ENCODE measurements at places on chromosomes 1 and 21. TPM values are rescaled to one million over a fixed set of nuclear protein-coding genes. Genes with fewer than 3 reads are reported as not detected.

- peak; percentile 28 for DNase-seq
Observed at GRCh38 chr1:45304311-45305081, 22.2 kb upstream of the HPDL start.

GRCh38 chr1:236000781-236001180 lies 64.1 kb downstream of the NID1 start:
- DNase-seq = no peak

DNA sequence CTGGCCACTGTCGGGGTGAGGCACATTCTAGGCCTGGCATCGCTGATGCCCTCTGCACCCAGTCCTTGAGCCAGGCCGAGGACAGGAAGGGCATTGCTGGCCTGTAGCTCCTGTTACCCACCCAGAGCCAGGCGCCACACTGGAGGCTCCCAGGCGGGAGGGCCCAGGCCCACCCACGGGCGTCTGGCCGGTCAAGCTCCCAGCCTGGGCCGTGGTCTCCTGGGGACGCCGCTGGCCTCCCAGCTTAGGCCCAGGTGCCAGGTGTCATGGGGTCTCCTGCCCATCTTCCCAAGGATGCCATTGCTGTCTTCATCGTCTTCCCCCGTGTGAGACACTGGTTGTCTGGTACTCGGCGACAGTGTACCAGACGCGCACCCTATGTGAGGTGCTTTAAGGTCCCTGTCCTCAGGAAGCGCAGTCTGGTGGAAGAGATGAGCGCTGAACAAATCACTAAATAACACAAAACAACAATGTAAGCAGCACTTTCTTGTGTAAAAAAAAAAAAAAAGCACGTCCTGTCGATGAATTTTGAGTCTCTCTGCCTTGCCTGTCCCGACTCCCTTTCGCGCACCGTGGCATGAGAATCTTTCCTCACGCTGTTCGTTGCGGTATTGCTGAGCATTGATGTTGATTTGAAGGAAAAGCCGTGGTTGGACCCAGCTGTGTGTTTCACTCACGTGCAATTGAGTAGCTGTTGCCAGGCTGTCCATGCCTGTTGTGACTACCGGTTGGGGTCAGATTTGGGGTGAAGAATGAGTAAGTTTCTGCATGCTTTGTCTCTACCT lies 27.0 kb upstream of the TRAPPC10 start:
- no peak for DNase-seq

DNA sequence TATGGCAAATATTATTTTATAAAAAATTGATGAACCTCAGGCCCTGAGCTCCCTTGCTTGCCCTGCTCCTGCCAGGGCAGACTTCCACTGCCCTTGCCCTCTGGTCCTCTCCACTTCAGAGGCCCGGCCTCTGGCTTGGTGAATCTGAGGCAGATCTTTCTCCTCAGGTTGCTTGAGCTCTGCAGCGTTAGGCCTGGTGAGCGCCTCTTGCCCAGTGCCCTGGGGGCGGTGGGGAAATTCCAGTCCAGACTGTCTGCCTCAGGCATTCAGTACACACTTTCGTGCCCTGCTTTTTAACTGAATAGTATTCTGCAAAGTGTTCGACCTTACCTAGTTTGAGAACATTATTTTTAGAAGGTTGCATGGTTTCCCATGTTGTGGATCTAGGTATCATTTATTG lies 98.2 kb downstream of the PCBP3 start:
- DNase-seq = no peak

- no peak for DNase-seq
Observed at GRCh38 chr1:206895325-206895724, 1.9 kb upstream of the IL24 start.

DNA sequence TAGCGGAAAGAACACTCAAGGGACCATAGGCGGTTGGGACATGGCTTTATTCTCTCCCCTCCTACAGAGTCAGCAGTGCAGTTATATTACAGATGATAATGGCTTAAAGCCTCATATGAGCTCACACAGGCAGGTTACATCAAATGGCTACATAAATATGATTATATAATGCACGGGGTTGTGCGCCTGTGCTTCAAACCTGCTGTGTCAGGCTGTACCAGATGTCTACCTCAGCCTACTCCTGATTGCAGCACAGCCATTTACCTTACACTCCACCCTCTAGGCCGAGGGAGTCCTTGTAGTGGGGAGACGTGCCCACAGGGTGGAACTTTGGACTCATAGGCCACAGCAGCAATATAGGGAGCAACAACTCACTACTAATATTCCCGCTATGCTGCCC lies 16.4 kb upstream of the TBX19 start:
- DNase-seq = no peak

DNA sequence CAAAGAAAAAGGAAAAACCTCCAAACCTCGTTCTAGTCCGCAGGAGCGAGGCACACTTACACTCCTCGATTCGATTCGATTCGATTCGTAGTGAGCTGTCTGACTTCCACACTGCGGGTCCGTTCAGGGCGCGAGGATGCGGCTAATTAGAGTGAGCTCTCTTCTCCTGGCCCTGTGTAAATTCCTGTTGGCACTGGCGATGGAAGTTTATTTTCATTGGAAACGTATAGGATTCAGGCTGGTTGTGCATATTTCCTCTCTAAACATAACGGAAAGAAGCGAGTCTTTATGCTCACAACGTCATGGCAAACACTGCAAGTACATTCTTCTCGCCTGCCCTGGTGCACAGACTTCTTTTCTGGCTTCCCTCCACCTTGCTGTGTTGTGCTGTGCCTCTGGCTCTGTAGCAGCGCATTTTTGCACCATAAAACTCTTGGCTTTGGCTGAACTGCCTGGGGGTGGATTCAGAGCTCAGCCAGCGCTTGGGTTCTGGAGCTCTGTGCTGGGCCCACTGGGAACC lies 2.7 kb downstream of the HUNK start:
- DNase-seq = no peak

DNA sequence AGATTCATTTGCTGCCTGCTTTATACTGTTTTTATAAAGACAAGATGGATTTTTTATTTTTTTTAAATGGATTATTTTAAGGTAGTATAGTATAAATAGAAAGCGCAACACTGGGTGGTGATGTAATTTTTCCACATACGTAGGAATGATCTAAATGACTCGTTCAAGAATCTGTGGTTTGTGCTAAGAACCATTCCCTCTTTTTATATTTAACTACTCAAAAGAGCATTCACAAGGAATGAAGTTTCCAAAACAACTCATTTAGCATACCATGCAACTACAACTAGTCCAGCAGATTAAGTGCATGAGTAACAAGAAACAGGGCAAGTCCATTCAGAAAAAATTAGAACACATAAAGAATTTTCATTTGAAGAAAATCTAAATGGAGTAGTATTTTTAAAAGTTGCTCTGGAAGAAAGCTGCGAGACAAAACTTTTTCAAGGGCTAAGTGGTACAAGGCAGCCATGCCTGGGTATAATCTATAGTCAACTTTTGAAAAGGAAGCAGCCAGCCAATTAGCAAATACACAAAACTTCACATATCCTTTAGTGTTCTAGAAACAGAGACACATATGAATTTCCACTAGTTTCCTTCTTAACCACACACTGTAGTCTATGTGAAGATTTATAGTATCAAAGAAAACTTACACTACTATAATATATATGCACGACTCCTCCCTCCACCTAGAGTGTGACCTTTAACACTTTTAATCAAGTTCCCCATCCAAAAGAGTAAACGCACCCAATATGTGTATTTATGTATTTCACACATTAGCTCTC lies 23.4 kb downstream of the GTF2B start:
- peak; percentile 62 for DNase-seq

DNA sequence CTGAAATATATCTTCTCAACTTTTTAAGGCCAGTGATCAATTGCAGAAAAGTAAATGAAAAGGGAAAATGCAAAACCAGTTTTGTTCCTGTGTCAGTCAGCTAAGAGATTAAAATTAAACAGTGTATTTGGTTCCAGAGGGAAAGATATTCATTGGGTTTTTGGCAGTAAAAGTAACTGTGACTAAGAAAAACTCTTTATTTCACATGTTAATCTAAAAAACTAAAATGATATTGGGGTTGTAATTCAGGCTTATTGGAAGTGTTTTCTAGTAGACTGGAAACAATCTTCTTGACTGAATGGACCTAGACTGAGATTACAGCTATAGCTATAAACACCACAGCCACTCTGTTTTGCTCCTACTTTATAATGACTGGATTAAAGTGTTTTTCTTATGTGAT lies 413.9 kb downstream of the ADGRL2 start:
- no peak for DNase-seq

GRCh38 chr1:81802707-81803430 lies 2.1 kb downstream of the ADGRL2 start:
- peak; percentile 82 for DNase-seq

DNA sequence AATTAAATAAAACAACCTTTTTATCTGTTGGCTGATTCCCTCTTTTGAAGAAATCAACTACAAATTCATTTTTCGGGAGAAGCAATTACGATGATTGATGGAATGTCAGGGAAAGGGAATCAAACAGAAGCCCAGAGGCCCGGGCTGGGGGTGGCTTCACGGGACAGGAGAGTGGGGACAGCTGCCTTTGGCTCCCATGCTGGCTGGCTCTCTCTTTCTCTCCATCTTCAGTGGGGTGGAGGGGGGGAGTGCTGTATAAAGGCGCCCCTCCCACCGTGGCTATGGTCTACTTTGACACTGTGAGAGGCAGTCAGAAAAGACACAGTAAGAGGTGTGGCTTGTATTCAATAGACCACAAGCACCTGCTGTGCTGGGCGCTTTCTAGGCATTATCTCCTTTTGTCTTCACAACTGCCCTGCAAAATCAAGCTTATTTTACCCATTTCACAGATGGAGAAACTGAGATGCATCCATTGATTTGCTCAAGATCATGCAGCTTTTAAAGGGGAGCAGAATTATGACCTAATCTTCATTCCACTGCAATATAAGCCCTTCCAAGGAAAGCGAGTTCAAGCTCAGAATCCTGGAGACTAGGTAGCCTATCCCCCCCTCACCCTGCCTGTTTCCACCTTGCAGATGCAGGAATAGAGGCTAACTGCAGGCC lies 92.9 kb downstream of the GRIK3 start:
- no peak for DNase-seq

DNA sequence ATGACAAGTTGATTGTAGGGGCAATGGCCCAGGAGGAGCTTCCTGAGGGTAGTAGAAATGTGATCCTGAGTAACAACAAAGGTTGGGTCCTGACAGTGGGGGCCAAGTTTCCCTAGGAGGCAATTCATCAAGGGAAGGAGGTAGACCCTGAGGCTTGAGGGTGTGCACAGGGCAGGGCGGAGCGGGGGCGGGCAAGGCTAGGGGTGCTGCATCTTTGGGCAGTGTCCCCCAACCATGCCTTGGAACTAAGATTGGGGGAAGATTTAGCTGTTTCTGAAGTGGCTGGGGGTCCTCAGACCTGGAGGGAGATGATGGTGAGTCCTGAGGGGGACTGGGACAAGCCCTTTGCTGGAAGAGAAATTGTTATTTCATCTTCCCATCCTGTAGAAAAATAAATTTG lies 50.9 kb downstream of the HUNK start:
- DNase-seq = no peak

DNA sequence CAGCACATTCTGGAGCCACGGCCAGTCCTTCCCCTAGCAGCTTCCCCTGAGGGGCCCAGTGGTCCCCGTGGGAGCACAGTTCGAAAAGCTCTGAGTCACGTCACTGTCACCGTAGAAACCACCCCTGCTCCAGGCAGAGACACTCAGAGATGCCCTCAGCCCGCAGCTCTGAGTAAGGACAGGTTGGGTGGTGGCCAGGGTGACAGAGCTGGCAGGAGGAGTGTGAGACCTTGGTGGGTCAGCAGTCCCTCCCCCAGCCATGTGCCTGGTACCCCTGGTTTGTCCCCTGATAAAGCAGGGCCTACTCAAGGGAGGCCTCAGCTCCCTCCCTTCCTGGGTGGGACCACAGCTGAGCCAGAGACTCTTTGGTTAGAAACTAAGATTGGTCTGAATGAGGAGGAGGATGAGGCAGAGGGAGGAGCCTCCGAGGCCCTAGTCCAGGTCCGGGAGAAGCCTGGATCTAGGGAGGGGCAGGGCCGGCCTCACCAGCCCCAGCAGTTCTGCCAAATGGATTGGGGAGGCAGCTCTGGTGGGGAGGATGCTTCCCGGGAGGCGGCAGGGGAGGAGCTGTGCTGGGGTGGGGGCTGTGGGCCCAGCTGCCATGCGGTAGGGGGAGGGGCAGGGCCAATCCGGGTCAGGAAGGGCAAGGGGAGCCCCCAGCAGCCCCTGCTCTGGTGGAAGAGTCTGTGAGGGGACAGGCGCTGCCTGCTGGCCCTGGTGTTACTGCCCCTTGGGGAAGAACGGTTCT lies 55.2 kb downstream of the SLC9A1 start:
- peak; percentile 76 for DNase-seq

- DNase-seq = peak; percentile 47
Observed at GRCh38 chr1:222034790-222035189, 292.9 kb upstream of the DUSP10 start.

DNA sequence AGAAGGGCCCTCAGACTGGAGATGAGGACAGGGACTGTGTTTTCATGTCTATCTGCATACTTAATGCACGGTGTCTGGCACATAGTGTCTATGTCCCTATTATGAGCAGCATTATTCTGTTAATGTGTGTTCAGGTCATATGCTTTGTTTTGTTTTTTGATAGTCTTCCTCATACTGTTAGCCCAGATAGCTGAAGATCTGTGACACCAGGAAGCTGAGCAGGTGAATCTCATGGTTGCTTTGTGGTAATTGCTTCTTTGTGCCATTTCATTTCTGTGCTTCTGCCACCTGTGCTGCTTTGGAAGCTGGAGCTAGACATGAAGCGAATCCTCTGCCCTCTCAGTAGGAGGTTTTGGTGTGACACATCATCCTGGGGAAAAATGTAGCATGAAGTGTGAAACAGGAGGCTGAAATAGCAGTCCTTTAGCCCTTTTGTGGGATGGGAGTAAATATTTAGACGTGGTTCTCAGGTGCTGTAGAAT lies 15.8 kb downstream of the SMAP2 start:
- DNase-seq = no peak

- DNase-seq = no peak
Observed at GRCh38 chr1:111630567-111630966, 11.0 kb downstream of the RAP1A start.

DNA sequence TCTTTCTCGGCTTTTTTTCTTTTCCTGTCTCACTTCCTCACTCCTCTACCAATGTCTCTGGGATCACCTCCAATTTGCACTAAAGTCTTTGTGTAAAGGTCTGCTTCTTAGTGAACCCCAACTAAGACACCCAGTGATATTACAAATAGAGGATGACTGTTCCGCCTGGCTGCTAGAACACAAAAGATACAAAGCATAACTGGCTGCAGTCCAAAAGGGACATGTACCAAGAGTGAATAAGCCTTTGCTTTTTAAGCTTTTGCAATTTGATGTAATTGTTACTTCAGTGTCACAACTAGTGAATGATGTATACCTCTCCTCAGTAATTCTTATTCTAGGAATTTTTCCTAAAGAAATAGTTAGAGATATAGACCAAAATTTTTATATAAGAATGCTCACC lies 82.8 kb upstream of the BEND5 start:
- peak; percentile 84 for DNase-seq

Gene DYNLT5
- 5.3 TPM for polyA plus RNA-seq

Gene FAM177B
- polyA plus RNA-seq = not detected

Gene LMOD1
- 47.9 TPM for polyA plus RNA-seq

Gene AMY1C
- polyA plus RNA-seq = not detected

Gene IQCC
- polyA plus RNA-seq = 2.8 TPM

Gene AGMAT
- polyA plus RNA-seq = 0.31 TPM

Gene DNAJC11
- 54.3 TPM for polyA plus RNA-seq

Gene LRRC8C
- polyA plus RNA-seq = 6.5 TPM

Gene FCAMR
- not detected for polyA plus RNA-seq

Gene NKAIN1
- polyA plus RNA-seq = 2.4 TPM

Gene DDAH1
- 9.1 TPM for polyA plus RNA-seq
